ENCODE measurements at places on chromosomes 1 and 21. TPM values are rescaled to one million over a fixed set of nuclear protein-coding genes. Genes with fewer than 3 reads are reported as not detected.
A peak's percentile ranks its signal among the peaks of the same experiment; 100 is the strongest.

The ZNF648 gene
- total RNA-seq, result not detected

The GPR25 gene
- not detected for total RNA-seq

The ZNF593OS gene
- total RNA-seq, result not detected

- DNase-seq, result no peak
These were observed 120.2 kb downstream of the TLR5 start for GRCh38 chr1:223022641-223023473.

GRCh38 chr1:166170726-166171125, 3.9 kb upstream of the FAM78B start:
- no peak for DNase-seq

- DNase-seq, result no peak
These were observed 237.8 kb downstream of the TRABD2B start for GRCh38 chr1:47759251-47759935.

GRCh38 chr21:46441331-46441730, 17.4 kb upstream of the DIP2A start:
- DNase-seq, result no peak

- DNase-seq, result no peak
These were observed 19.2 kb downstream of the MAB21L3 start for GRCh38 chr1:116130356-116130755.

DNA sequence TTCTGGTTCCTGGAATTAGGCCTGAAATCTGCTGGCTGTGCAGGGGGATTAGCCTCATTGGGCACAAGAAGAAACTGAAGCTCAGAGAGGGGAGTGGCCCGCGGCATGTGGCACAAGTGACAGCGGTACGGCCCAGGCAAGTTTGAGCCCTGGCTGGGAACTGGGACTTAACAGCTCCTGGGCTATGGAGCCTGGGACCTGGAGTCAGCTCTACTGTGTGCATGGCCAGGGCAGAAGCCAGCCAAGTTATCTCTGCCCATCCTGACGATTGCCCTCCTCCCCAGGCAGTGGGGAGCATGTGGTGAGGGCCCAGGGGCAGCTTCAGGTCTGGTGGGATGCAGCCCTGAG, 61.3 kb downstream of the ALPL start:
- no peak for DNase-seq

DNA sequence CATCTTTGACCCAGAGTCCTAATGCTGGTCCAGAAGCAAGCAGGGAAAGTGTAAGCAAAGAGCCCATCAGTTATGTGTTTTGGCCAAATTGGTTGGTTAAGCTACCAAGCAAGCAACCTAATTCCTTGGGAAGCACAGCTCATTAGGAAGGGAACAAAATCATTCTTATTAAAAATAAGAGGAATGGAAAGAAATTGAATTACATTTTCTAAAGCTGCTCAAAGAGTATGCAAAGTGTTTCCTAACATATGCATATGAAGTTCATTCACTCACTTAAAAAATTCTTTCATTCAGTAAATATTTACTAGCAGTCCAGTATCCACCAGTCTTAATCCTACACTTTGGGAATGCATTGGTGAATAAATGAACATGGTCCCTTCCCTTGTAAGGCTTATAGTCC, 71.8 kb downstream of the RNF220 start:
- no peak for DNase-seq

GRCh38 chr1:203520315-203520714, 26.4 kb downstream of the OPTC start:
- peak; percentile 76 for DNase-seq

DNA sequence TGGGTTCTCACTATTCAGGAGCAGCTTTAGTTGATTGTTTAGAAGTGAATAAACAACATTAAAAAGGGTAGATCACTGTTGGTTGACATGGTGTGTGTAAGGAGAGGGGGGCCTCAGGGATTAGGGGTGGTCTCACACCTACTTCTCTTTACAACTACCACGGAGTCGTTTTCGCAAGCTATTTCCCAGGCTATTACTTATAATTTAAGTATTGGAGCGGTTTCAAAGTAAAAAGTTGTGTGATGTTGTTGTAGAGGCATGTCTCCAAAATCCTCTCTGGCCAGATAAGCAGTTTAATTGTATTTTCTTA, 1.3 kb downstream of the GPSM2 start:
- DNase-seq, result no peak

DNA sequence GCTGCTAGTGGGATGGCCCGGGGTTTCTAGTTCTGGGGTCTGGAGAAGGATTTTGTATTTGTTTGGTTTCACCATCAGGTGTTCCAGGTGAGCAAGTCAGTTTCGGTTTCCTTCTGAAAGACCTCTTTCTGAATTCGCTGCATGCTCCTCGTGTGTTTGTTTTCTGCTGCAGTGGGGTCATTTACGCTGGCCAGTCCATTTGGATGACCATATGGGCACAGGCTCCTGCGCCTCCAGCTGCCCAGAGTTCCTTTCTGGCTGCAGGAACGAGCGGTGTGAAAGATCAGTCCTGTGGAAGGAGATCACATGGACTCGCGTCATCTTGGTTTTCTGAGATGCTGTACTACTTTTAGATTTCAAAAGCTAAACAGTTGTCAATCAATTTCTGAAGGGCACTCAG, 83.7 kb upstream of the GCLM start:
- no peak for DNase-seq

- no peak for DNase-seq
These were observed 23.5 kb downstream of the COL6A1 start for GRCh38 chr21:46005081-46005480.

DNA sequence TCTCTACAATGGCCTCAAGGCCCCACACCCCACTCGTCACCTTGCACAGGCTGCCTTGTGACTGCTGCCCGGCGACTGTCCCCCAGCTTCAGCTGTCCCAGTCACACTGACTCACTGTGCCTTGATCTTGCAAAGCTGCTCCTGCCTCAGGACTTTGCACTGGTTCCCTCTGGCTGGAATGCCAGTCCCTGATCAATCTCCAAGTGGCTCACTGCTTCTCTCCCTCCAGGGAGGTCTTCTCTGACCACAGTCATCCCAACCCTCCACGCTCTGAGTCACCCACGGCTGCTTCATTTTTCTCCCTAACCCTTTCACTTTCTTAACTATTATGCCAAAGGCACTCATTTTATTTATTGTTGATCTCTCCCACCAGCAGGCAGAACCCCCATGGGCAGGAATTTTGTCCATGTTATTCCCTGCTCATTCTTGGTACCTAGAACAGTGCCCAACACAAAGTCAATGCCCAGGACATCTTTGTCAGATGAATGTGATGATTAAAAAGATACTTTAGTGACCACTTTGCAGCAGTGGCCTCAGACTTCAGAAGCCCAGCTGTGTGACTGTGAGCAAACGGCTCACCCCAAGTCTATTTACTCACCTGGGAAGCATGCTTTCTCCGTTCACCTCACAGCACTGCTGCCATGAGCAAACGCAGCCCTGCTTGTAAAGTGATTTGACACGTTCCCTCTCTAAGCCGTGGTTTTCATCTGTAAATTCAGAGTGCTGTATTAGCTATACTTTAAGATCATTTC, 53.4 kb downstream of the ZBTB18 start:
- DNase-seq, result peak; percentile 98

GRCh38 chr1:173424782-173425407, 52.2 kb upstream of the PRDX6 start:
- DNase-seq, result peak; percentile 40

DNA sequence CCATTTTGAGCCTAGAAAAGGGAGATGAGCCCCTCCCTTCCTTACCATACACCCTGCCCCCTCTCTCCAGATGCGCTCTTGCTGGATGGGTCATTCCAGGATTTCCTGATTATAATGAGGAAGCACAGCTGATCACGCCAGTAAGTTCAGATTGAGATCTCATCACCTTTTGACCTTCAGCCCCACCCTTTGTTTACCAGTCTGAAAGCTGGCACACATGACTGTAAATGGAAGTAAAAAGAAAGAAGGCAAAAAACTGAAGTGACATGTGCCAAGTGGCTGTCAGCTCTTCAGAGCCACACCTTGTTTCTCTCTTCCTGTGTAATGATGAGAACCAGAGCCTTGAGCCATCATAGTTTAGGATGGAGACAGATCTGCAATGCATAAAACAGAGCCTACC, 27.9 kb downstream of the S1PR1 start:
- no peak for DNase-seq

GRCh38 chr1:60963167-60963940, 119.0 kb upstream of the NFIA start:
- peak; percentile 70 for DNase-seq

- DNase-seq, result no peak
These were observed 29.5 kb downstream of the CD46 start for GRCh38 chr1:207781312-207781711.
